Motor neuron (in vitro differentiated cells): ENCODE measurements at places on chromosomes 6 and 20.

DNA sequence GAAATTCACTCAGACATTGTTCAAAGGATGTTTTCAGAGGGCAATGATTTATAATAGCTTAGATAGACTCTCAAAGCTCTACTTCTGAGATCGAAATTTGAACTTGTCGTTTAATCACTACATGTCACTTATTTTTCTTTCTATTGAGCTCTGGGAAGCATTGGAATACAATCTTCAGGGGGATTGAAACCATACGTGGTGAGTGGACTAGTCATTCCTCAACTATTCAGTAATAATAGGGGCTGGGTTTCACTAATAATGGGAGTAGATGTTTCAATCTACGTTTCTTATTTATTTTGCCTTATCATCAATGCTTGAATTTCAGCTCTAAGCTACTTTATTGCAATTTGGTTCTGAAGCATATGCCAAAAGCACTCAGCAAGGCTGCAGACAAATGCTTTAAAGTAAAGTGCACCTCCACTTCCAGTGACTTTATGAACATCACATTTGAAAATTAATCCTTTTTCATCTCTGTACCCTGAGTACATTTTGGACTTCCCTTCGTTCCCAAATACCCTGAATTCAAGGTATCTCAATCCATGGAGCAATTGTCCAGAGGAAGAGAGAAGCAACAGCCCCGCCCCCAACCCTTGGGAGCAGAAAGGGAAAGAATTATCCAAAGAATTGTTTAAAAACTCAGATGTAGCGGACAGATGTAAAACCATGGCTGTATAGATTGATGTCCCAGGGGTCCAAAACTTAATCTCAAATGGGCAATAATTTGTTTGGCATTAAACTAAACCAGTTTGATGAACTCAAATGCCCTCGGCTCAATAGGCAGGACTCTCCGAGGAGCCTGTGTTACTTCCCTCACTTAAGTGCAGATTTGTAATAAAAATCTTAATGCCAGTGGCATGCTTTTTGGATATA is 68.1 kb downstream of the HFE start:
- ATAC-seq: no peak

- ATAC-seq: peak; percentile 21
These were observed 17.8 kb upstream of the CST9L start for GRCh38 chr20:23585808-23586734.

- no peak for ATAC-seq
These were observed 156.6 kb upstream of the OPRM1 start for GRCh38 chr6:153882411-153882810.

DNA sequence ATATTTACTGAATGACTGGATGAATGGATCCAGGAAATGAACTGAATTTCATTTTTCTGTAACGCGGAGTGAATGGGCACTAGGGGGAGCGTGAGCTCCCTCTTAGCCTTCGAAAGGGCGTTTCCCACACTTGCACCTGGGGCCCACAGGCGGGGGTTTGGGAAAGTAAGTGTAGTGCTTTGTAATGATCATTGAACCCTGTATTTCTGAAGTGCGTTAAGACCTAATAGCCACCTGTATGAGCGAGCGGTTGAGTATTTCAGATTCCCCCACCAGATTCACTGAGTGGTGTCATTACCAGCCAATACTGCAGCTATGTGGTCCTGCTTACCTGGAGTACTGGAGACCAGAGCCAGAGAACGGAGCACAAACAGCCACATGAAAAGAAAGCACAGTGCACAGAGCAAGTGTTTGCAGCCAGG is 10.5 kb downstream of the SYTL3 start:
- no peak for ATAC-seq

- ATAC-seq: no peak
These were observed 550.7 kb upstream of the FLRT3 start for GRCh38 chr20:14888134-14888533.

DNA sequence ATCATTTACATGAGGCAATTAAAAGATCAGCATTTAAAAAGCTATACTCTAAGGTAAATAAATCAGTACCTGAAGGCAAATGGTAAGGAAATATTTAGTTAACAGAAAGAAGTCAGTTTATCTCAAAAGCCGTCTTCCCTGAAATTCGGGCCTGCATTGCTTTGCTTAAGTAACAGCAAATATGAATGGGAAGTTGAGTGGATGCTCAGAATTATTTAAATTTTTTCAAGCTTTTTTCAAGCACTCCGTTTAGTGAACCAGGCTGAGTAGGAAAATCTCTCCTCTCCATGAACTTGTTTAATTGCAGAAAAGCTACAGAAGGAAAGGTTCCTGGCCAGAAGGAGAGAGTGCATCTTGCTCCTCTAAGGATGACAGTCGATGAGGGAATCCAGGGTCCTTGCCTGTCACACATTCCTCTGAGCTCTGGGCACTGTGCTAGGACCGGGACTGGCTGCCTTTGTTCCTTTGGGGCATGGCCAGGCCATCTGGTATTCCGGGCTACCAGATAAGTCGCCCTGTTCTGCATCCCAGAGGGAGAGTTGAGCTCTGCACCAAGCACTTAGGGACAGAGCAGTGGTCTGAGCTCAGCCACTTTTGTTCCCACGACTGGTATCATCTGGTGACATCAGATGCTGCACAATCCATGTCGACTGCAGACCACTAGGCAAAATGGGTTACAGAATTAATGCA is 77.6 kb downstream of the RIN2 start:
- no peak for ATAC-seq

GRCh38 chr20:21628800-21629199 is 76.7 kb upstream of the PAX1 start:
- ATAC-seq: no peak

DNA sequence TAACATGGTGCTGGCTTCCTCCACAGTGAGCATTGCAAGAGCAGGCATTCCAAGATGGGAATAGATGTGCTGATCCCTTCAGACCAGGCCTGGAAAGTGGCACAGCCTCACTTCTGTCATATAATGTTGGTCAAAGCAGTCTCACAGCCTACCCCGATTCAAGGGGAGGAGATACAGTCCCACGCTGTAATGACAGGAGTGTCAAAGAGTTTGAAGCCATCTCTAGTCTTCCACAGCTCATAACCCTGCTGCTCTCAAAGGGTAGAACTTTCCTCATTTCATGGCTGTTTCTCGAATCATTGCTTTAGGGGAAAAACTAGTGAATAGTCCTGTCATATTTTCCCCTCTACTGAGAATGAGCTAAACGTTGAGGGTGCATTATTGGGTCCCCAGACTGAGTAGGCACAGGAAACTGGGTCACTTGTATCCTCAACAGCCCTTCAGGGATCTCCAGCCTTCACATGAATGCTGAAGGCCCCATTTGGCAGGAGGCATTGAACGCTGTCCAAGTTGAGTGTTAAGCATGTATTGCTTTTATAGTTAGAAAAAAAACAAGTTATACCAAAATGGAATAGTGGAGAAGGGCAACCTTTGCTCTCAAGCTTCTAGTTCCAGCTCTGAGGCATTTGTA is 27.3 kb downstream of the DTD1 start:
- ATAC-seq: no peak

- no peak for ATAC-seq
These were observed 97.3 kb downstream of the CDKAL1 start for GRCh38 chr6:20631549-20631924.

DNA sequence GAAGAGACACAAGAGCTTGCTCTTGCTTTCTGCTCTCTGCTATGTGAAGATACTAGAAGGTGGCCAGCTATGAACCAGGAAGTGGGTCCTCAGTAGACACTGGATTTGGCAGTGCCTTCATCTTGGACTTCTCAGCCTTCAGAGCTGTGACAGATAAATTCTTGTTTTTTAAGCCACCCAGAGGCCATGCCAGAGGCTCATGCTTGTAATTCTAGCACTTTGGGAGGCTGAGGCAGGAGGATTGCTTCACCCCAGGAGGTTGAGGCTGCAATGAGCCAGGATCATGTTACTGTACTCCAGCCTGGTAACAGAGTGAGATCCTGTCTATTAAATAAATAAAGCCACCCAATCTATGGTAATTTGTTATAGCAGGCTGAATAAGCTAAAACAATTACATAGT is 185.5 kb upstream of the SALL4 start:
- ATAC-seq: no peak

DNA sequence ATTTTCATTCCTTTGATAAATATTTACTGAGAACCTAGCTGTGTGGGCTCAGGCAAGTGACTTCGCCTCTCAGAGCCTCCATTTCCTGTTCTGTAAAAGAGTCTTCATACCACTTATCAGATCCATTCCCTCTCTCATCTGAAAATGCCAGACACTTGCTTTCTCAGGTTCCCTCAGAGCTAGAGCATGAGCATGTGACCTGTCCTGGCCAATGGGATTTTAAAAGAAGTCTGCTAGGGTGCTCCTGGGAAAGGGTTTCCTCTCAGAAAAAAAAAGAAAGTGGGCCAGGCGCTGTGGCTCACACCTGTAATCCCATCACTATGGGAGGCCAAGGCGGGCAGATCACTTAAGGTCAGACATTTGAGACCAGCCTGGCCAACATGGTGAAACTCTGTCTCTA is 5.3 kb downstream of the KCNB1 start:
- no peak for ATAC-seq

GRCh38 chr20:14855171-14855570 is 517.8 kb upstream of the FLRT3 start:
- no peak for ATAC-seq

DNA sequence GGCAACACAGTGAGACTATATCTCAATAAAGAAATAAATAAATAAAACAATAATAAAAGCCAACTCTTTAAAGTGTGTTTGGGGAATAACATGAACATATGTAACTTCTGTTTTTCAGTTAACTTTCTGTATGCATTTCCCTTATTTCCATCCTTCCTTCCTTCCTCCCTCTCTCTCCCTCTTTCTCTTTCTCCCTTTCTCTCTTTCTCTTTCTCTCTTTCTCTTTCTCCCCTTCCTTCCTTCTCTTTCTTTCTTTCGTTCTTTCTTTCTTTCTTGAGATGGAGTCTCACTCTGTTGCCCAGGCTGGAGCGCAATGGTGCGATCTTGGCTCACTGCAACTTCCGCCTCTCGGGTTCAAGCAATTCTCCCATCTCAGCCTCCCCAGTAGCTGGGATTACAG is 48.8 kb upstream of the PRND start:
- ATAC-seq: no peak

DNA sequence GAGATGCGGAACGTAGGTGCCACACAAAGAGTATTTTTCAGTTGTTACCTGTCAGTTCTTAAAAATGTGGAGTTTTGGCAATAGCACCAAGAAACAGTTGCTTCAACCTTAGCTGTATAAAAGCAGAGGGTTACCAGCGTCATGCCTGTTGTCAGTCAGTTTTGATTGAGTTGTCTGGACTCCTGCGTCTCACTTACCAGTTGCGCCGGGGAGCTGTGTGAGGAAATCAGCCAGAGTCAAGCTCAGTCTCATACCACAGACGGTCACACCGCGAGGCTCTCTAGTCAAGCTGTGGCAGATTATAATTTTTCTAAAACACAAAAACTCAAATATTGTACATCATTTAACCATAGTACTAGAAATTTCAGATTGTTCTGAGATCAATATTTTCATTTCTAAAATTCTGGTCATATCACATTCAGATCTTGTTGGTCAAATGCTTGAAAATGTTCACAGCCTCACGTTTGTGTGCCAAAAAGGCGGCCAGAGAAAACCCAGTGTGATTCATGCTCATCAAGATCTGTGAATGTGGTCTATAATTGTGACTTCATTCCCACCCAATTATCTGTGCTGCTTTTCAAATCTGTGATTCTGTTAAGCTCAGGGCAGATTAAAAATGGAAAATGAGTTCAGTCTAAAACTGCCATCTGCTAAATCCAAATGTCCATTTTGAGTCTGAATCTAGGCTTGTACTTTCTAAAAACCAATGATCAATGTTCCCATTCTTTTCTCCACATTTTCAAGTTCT is 37.5 kb downstream of the SASH1 start:
- no peak for ATAC-seq

DNA sequence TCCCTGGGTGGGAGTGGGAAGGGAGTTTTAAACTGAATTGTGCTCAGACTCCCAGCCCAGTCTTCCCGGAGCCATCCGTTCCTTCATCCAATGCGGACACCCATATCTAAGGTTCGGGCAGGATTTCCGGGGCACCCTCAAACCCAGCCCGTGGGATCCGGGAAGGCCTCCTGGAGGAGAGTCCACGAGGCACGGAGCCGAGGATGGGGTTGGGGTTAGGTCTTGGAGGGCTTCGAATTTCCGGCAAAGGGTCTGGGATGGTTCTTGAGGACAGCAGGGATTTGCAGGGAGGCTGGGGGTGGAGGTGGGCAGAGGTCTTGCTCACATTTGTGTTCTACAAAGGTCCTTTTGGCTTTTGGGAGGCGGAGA is 49.5 kb upstream of the SLC32A1 start:
- no peak for ATAC-seq

GRCh38 chr6:107699697-107700325 is 124.3 kb downstream of the SCML4 start:
- ATAC-seq: no peak

- no peak for ATAC-seq
These were observed 100.5 kb upstream of the SASH1 start for GRCh38 chr6:148242180-148242579.

GRCh38 chr6:161218222-161218621 is 55.6 kb downstream of the AGPAT4 start:
- no peak for ATAC-seq

GRCh38 chr20:58894652-58895447 is 42.3 kb downstream of the GNAS start:
- ATAC-seq: no peak

- ATAC-seq: no peak
These were observed 53.0 kb upstream of the AIG1 start for GRCh38 chr6:143007646-143008045.

GRCh38 chr6:143295932-143296331 is 154.6 kb downstream of the ADAT2 start:
- no peak for ATAC-seq

DNA sequence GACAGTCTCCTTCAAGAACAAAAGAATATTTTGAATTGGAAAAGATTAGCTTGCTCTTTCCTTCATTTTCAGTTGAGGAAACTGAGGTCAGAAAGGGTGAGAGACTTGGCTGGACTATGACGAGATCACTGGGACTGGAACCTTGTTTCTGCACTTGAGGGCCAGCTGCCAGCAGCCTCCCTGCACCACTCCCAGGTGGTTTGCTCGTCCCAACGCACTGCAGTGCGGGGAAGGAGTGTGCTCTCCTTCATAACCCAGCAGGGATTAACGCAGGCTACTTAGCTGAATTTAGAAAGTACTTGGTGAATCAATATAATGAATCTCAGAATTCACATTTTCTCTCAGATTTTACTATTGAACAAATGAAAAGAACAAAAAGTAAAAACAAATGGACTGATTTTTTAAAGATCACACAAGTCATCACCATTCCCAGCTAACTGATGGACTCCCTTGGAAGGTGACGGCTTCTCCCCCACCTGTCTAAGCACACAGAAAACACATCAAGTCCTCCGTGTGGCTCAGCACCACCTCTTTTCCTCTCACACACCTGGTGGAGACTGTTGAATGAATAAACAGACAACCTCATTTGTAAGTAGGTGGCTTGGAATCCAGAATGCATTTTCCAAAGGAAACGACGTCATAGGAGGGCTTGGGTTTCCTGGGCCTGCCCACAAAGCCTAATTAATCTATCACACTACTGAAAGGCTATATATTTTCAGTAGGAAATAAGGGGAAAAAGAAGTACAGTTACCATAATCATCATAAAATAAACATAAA is 121.0 kb downstream of the QRSL1 start:
- no peak for ATAC-seq
